ENCODE measurements at places on chromosomes 11 and 22.

GRCh38 chr11:36492724-36493304 lies 17.3 kb downstream of the TRAF6 start:
- DNase-seq, result no peak

DNA sequence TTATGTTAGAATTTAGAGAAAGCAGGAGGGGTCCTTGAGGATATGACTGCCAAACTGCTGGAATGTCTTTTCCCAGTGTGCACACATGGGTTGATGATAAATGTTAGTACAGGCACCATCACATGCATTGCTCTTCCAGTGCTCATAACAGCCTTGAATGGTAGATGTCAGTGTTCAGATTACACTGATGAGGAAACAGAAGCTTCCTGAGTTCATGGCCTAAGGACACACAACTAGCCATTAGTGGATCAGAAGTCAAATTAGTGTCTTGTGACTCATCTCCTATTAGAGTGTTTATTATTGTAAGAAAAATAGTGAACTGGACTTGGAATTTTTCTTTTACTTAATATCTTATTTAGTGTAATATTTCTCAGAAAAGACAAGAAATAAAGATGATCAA lies 241.5 kb downstream of the DDX10 start:
- no peak for DNase-seq

DNA sequence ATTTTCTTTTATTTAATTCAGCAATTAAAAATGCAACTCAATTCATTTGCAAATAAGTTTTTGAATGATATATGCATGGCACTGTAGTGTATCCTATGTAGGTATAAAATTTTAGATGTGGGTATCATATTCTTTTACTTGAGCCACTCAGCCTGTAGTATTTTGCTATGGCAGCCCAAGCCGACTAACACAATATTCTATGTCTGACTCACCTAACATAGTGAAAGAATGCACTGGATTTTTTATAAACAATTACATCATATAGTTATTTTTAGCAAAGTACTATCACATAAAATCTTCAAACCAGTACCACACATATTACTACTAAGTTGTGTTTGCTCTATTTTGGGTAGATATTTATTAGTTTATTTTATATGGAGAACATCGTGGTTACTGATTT lies 21.9 kb upstream of the GRIA4 start:
- no peak for DNase-seq

GRCh38 chr22:25374869-25375268 lies 155.4 kb downstream of the CRYBB2 start:
- no peak for DNase-seq

DNA sequence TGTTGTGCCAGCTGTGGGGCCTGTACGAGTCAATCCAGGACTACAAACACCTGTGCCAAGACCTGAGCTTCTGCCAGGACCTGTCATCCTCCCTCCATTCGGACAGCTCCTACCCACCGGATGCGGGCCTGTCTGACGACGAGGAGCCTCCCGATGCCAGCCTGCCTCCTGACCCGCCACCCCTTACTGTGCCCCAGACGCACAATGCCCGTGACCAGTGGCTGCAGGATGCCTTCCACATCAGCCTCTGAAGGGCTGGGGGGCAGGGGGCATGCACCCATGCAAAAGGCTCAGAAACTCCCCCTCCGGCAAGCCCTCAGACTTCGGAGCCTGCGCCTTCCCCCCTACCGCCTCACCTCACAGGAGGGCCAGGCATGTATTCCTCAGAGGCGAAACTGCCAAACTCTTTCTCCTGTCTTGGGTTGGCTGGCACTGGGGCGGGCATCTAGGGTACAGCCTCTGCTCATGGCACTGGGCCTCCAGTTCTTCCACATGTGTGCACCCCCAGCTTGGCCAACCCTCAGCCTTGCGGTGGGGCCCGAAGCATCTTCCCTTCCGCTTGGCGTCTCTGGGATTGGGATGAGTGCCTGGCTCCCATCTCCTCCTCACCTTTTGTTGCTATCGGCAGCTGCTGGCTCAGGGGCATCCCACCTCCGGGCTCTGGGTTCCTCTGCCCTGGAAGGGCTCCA lies 1.2 kb downstream of the FAM89B start:
- DNase-seq, result peak; percentile 64

GRCh38 chr11:103325686-103326069 lies 216.5 kb downstream of the DYNC2H1 start:
- no peak for DNase-seq

DNA sequence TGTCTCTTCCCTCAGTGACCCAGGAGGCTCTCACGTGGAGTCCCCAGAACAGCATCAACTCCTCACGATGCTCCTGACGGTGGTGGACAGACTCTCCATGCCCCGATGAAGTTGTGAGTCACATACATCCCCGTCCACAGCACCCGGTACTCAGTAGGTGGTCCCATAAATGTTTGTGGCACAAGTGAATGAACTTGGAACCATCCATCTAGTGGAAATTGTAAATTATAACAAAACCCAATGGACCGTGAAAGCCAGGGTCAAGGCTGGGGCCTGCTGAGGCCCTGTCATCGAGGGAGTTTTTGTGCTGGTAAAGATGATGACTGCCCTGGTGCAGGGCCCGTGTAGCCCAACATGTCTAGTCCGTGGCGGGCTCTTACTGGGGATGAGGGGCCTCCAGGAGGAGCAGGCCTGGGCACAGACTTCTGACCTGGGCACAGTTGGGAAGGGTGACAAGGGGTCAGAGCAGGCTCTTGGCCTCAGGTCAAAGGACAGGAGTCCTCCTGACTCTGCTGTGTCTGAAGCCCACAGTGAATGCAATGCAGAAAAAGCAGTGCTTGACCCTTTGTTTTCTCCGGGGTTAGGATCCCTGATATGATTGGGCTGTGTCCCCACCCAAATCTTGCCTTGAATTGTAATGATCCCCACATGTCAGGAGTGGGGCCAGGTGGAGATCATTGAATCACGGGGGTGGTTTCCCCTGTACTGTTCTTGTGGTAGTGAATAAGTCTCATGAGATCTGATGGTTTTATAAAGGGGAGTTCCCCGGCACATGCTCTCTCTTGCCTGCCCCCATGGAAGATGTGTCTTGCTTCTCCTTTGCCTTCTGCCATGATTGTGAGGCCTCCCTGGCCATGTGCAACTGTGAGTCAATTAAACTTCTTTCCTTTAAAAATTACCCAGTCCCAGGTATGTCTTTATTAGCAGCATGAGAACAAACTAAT lies 20.0 kb upstream of the SMIM38 start:
- DNase-seq, result no peak

DNA sequence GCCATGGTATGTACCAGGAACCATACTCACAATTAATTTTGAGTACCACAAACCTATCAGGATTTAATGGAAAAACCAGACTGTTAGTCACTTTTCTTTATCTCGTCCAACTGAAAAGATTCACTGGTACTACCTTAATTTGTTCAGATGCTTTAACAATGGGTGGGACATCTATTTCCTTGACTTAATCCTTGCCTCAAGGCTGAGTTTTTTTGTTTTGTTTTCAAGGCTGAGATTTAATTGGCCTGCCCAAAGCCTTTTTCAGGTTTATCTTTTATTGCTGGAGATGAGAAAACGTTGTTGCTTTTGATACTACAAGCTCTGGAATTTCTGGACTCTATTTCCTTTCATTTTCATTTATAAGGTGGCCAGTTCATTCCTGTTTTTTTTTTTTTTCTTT lies 50.4 kb downstream of the NELL1 start:
- DNase-seq, result no peak

DNA sequence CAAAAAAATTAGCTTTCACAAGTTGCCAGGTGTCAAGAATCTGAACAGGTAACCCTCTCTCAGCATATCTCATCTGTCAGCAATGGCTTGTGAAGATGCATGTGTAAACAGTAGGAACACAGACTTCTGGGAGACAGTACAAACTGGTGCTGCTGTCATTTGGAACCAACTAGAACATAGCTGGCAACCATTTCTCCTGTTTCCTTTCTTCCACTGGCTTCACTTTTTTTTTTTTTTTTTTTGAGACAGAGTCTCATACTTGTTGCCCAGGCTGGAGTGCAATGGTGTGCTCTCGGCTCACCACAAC lies 2.1 kb upstream of the PIK3C2A start:
- DNase-seq, result no peak

GRCh38 chr22:39613549-39613921 lies 43.0 kb downstream of the CACNA1I start:
- no peak for DNase-seq

- DNase-seq, result no peak
Observed at GRCh38 chr11:112718483-112718882, 242.7 kb upstream of the NCAM1 start.

DNA sequence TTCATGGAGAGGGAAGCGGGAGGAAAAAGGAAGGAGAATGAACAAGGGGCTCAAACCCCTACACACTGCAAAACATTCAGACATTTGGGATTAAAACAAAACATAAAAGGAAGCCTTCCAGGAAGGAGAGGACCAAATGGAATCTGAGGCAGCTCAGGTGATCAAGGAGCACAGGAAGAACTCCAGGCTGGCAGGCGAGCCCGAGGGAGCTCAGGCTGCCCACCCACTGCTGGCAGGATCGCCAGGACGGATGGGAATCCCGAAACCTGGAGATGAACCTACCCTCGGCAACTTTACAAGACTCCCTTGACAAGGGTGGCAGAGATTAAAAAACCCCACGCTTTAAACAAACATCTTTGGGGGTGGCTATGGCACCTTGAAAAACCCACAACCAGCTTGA lies 5.0 kb upstream of the PYGM start:
- no peak for DNase-seq

GRCh38 chr11:34667810-34668582 lies 47.1 kb downstream of the EHF start:
- no peak for DNase-seq

- DNase-seq, result no peak
Observed at GRCh38 chr22:40033586-40034380, 39.0 kb downstream of the FAM83F start.

GRCh38 chr11:113377681-113378412 lies 9.7 kb upstream of the ANKK1 start:
- no peak for DNase-seq

- no peak for DNase-seq
Observed at GRCh38 chr11:66465373-66466224, 1.1 kb upstream of the PELI3 start.

DNA sequence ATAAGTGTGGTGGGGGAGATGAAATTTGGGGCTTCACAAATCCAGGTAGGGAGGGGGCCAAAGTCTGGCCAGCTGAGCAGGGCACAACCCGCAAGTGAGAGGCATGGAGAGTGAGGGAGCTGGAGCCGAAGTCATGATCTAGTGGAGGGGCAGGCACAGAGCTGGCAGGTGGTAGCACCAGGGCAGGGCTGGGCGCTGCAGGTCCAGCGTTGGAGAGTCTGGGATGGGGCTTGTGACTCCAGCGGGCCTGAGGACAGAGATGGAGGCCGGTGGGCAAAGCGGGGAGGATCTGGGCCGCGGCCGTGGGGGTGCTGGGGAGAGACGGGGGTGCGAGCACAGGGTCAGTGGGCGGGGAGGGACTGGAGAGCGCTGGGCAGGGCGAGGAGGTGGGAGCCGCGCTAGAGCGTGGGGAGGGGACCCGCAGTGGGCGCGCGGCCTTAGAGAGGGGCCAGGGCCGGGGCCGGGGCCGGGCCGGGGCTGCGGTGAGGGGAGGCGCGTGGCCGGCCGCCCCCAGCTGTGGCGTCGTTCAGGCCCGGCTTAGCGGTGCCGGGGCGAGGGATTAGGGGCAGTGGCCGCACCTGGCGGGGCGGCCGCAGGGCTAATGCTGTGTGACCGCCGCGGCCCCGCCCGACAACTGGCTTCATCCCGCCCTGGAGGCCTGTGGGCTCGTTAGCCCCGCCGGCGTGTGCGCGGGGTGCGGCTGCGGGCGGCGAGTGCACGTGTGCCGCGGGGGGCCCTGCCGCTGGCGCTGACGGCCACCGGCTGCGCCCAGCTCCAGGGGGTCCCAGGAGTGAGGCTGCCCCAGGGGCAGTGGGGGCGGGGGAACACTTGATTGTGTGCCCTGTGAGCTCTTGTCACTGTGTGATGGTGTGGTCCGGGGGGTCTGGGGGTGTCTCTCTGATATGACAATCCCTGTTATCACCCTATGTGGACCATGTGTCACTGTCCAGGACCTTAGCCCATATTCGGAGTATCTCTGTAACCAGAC lies 23.6 kb upstream of the MYOD1 start:
- no peak for DNase-seq

DNA sequence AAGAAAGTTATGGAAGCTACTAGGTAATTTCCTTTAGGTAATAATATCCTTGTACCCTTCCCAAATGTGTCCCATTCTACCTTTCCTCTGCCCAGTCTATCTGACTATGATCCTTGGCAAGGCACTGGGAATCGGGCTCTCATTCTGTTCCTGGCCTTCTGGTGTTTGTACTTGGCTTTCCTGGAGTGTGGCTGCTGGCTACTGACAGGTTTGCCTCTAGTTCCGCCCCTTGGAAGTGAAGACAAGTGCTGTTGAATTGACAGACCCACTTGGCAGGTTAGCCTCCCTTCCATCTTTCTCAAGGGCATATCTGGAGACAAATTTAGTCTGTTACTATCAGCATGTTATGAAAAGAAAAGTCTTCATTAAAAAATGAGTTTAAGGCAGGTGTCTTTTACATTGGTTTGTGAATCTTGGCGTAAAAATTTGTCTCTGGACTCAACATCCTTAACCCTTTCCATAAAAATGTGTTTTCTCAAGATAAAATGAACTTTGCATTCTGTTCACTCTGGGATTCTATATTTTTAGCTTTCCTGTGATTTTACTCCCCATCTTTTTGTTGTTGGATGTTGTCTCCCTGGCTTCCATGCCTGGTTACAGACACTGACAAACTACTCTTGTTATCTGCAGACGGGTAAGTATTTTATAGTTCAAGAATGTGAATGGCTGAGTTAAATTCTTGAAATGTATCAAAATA lies 287.4 kb upstream of the PDGFD start:
- no peak for DNase-seq

DNA sequence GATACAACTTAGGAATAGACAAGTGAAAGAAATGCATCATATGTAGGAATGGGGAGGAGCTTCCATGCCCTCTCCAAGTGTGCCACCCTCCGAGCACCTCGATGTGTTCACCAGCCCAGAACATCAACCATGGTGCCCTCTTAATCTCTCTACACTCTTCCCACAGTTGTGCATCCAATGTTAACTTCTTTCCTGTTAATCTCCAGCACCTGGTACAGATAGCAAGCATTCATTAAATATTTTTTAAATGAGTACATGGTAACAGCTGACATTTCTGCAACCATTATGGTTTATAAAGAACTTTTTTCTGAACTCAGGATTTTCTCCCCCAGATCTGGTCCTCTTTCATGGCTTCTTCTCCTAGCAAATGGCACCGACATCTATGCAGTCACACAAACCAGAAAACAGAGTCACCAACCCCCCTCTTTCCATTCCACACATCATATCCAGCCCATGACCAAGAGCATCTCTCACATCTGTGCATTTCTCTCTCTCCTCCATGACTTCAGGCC lies 118.1 kb upstream of the CLPB start:
- no peak for DNase-seq

Measured in activated CD8-positive, alpha-beta memory T cell treated with anti-CD3 and anti-CD28 coated beads, Interleukin-2, amount 10 ng/mL, durations not matched to agents 7 days and 5 days (primary cell).